Progenitor cell of endocrine pancreas (in vitro differentiated cells): ENCODE measurements at places on chromosomes 2 and 18.

- DNase-seq, result no peak
Measured at GRCh38 chr2:109637749-109638570, 23.8 kb downstream of the SOWAHC start.

- DNase-seq, result no peak
Measured at GRCh38 chr18:74175658-74176057, 27.3 kb downstream of the TIMM21 start.

DNA sequence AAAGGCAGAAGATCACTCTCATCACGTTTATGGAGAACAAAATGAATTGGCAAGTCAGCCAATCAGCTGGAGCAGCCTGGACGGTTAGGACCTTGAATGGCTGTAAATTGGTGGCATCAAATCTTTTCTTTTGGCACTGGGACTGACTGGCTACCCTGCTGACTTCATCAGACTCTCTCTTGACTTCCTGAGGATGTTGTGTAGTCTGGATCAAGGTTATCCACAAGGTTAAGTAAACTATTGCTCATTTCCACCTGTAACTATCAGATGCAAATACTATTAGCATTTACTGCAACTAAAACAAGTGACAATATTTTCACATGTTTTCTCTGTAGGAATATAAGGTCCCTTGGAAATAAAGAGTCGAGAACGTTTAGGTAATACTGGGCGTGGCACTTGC lies 134.3 kb upstream of the RASGRP3 start:
- DNase-seq, result no peak

DNA sequence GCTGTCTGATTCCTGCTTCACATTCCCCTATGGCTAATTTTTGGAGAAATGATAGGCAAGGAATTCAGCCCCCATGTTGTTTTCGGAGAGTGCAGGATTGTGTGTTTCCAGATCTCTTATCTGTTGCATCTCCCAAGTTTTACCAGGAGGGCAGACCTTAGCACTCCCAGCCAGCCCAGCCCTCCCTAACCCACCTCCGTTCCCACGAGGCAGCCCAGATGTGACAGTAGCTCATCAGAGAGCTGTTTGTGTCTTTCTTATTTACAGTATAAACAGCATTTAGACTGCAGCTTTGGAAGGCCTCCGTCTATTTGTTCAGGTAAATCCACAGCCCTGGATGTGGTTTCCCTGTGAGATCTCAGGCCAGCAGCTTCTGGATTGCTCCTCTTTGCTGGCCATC lies 91.6 kb downstream of the THNSL2 start:
- DNase-seq, result no peak
